Memory B cell (primary cell): ENCODE measurements at places on chromosomes 4 and X.

- DNase-seq, result no peak
Observed at GRCh38 chr4:13329963-13330362, 154.2 kb downstream of the RAB28 start.

GRCh38 chr4:3744232-3744631, 22.0 kb upstream of the ADRA2C start:
- no peak for DNase-seq

- DNase-seq, result no peak
Observed at GRCh38 chrX:17038681-17039161, 92.3 kb downstream of the REPS2 start.

DNA sequence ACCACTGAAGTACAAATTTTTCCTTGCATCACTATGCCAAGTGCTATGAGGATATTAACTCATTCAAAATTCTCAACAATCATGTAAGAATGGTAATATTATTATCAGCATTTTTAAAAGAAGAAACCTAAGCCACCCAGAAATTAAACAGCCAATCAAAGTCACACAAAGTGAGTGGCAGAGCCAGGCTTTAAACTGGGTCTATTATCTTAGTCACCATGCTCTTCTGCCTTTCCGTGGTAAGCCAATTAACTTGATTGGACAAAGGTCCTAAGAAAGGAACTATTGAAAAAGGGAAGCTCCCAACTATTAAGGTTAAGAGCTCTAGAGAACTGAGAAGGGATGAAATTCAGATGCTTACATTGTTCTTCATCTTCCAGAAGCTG, 111.5 kb downstream of the ASB9 start:
- DNase-seq, result no peak

DNA sequence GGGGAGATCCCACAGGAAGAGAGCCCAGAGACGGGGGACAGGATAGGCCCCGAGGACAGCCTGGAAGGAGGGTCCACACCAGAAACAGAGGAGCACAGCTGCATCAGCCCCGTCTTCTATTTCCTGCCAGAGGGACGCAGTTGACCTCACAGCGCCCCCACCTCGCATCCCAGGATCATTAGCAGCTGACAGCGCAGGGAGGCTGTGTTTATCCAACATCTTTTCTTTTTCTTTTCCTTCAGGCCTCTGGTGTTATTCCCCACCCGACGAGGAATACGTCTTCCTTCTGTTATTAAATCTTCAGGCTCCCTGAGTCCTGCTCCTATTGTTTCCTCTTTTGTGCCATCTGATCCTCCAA, 75.4 kb downstream of the DCHS2 start:
- no peak for DNase-seq

- DNase-seq, result no peak
Observed at GRCh38 chrX:118352566-118352965, 6.7 kb downstream of the WDR44 start.

GRCh38 chr4:131584587-131584986, 1564.5 kb upstream of the PCDH10 start:
- DNase-seq, result no peak

DNA sequence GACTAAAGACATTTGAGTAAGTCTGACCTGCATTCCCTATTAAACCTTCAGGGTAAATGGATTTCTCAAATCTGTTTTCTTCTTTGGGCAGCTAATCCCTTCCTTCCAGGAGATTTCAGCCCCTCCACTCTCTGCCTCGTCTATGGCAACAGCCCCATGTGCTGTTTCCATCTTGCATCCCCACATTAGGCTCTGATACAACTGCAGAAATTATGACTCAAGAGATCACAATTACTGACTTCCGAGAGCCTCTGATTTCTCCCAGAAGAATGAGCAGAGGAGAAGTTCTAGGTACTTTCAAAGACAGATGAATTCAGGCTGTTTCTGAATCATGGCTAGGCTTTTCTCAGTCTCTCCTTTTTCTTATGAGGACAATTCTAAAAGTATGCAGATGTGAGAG, 38.7 kb downstream of the RAI2 start:
- no peak for DNase-seq

DNA sequence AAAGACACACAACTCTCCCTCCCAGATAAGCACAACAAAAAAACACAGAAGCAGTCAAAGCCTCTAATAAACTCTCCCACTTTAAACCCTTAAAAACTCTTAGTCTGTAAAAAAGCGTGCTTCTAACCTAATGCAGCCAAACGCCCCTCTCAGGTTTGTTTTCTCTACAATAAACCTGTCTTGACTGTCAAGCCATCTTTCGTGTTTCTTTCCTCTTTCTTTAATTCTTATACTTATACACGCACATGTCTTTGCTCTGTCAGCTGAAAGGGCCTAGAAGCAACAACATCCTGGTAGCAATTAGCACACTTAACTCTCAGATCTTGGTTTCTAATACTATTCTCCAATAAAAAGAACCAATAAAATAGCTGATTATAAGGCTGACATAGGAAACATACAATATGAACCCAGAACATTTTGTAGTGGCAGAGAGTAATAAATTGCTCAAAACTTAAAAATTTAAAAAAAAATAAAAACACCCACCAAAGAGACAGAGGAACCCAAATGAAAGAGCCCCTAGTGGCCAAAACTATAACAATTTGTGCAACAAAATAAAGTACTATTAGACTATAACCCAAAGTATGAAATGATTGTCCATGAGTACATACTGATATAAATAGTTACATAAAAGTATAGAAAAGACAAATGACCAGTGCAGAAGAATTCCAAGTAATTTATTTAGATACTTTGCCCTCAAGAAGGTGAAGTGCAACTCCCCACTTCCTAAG, 440.4 kb upstream of the ADGRL3 start:
- DNase-seq, result no peak

DNA sequence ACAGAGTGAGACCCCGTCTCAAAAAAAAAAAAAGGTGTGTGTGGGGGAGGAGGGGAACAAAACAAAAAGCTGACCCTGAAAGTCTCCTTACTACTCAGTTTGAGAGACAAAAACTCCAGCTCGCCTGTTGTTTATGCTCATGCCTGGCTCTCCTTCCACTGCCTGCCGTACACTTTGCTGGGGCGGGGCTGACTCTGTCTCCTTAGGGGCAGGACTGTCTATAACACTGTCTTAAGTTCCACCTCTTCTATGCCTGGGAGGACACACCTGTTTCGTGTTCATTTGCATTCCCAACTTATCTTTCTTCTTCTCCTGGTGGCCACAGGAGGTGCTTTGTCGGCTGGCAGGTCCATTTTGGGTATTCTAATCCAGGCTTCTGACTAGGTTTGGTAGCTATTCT, 81.4 kb downstream of the MTNR1A start:
- DNase-seq, result no peak

DNA sequence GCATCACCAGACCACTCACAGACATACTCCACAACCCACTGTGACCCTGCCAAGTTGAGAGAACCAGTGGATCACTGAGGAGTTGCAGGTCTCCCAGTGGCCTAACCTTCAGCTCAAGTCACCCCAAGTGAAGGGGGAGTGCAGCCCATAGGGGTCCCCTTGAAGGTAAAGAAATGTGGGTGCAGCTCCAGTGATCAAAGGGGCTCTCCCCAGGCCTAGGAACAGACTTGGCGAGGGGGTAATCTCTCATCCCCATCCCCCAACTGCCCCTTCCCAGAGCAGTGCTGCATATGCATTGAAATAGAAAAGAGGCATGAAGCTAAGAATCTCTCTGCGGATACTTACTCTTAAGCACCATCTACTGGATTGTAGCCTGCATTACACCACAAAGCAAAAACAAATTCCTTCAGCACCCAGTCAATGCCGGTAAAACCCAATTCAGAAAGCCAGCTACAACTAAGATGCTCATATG, 27.0 kb downstream of the MAGEE1 start:
- DNase-seq, result no peak

DNA sequence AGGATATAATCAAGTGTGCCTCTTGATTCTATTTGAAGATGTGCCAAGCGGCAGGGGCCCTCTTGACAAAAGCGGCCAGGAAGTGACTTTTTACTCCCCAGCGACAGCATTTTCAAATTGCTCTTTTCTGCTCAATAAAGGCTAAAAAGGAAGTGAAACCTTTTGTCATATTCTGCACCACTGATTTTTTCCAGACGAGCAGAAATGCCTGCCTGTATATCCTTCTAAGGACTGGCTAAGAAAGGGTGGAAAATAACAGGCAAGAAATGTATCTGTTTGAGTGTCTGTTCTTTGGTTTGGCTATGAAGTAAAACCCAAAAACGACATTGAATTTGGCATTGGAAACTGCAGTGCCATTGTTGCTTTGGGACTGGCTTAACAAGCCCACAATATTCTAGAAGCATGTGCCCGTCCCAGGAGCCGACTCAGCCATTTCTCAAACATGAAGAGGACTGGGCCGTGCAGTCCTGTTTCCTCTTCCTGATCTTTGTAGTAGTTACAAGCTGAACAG, 25.4 kb downstream of the TMSB4X start:
- peak; percentile 31 for DNase-seq

DNA sequence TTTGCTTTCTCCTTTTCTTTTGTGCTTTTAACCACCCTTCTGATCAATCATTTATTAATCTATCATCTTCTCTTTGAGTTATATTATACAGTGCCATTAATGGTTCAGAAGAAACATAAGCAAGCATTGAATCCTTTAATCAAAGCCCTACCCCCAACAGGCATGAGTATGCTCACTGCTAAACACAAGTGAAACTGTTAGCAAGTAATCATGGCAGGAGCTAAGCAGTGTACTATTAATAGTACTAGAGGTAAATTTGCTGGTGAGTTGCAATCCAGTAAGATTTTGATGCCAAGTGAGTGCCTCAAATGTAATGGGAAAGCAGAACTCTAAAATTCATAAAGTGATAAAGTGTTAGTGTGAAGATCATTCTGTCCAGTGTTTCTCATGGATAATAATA, 57.2 kb downstream of the FNIP2 start:
- no peak for DNase-seq

DNA sequence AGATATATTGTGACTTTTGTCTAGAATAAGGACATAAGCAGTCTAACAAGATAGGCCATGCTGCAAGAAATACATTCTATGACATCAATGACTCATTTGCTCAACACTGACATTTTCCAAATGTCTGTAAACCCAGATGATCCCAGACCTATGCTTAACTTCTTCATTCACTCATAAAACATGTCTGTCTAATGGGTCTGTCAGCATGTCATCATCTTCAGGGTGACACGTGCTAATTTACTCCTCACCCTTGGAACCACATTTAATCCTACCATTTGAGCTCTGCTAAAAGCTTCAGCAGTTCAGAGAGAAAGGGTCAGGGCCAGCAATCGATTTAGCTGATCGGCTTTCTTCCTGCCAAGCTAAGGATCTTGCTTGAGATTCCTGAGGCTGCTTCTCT, 109.4 kb upstream of the MAP3K15 start:
- DNase-seq, result no peak

DNA sequence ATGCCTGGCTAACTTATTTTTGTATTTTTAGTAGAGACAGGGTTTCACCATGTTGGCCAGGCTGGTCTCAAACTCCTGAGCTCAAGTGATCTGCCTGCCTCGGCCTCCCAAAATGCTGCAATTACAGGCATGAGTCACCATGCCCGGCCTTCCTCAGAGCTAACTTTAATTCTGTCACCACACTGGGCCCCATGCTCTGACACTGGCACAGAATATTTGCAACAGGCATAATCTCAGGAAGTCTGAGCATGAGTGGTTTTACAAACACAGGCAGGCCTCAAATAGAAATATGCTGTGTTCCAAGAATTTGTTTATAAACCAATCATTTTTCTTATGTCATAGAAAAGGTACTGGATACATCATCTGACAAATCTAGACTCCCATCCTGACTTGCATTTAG, 32.7 kb upstream of the FAM9C start:
- DNase-seq, result no peak

DNA sequence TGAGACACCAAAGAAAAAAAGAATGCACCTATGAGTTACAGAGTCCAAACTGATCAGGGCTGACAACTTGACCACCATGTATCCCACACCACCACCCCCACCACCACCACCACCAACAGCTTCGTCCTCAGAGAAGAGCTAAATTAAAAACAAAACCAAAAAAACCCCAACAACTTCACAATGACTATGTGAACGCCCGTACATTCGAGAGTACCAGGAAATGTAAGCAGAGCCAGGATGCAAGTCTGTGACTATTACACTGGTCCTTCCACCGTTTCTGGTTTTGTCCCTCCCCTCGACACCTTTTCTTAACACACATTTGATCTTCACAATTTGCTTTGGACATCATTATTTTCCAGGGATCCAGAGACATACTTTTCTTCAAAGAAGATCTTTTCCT, 51.0 kb downstream of the WFS1 start:
- DNase-seq, result no peak

DNA sequence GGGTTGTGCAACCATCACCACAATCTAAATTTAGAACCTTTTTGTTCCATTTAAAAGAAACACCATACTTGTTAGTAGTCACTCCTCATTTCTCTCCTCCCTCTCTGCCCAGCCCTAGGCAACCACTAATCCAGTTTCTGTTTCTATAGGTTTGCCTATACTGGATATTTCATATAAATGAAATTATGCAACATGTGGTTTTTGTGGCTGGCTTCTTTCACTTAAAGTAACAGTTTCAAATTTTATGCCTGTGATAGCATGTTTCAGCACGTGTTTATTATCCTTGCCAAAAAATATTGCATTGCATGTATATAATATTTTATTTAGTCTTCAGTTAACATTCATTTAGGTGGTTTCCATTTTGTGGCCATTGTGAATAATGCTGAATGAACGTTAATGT, 437.6 kb downstream of the IL1RAPL1 start:
- no peak for DNase-seq

DNA sequence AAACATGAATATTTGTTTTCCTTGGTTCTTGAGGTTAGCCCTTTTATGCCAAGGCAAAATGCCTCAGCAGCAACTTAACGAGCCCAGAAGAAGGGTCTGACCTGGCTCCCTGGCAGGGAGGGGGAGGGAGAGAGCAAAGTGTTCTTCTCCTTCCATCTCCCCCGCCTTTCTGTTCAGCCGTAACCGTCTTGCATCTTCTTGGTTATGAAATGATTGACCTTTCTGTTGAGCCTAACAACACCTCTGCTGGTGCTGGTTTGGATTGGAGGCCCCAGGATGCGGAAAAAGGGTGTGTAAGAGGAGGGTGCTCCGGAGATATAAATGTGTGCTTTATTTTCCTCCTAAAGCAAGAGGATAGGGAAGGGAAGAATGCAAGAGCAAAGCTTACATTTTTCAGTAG, 44.7 kb downstream of the PTTG2 start:
- no peak for DNase-seq

- DNase-seq, result no peak
Observed at GRCh38 chr4:2949782-2950125, 13.5 kb downstream of the NOP14 start.

DNA sequence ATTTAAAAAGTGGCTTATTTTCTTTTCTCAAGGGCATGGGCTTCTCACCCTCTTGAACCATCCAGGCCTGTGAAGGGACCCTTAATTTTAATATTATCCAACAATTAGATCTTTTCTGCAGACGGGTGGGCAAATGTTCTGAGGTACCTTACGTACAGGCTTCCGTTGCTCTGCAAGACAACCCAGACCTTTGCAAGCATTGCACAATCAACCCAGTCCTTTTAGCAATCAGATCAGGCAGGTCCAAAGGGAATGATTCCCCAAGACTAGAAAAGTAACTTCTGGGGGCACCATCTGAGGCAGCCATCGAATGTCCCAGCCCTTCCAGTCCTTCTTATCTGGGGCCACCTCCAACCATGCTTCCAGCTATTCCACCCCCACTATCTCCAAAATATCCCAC, 67.3 kb upstream of the TACR3 start:
- no peak for DNase-seq
